ENCODE measurements at places on chromosomes 6 and 20.

GRCh38 chr20:52193886-52194545 is 2.4 kb upstream of the ZFP64 start:
- DNase-seq: no peak

DNA sequence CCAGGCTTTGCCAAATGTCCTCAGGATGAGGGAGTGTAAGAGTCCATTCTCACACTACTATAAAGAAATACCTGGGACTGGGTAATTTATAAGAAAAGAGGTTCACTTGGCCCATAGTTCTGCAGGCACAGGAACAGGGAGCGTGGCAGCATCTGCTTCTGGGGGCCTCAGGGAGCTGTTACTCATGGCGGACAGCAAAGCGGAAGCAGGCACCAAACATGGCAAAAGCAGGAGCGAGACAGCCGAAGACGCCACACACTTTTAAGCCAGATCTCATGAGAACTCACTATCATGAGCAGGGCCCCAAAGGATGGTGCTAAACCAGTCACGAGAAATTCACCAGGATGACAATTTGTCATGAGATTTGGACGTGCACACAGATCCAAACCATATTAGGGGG is 22.8 kb downstream of the FAM50B start:
- DNase-seq: no peak

DNA sequence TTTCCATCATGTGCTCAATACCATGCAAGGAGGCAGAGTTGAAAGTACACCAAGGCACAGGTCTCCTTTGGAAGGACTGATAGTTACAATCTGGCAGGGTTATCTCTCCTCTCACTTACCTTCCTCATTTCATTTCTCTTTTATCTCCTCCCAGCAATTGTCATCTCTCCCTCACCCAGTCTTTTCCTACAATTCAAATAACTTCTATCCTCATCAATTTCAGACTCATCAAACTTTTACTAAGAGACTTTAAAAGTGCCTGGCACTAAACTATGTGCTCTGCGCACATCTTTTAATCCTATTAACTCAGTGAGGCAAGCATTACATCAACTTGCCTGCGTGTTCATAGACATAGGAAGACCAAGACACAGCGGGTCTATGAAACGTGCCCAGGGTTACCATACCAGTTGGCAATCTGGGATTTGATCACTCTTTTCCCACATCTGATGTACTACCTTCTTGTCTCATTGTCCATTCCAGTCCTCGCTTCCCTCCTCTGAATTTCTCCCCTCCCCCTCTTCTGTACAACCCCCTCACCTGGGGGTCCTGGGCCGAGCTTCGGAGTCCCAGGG is 1.2 kb downstream of the VARS1 start:
- peak; percentile 34 for DNase-seq

DNA sequence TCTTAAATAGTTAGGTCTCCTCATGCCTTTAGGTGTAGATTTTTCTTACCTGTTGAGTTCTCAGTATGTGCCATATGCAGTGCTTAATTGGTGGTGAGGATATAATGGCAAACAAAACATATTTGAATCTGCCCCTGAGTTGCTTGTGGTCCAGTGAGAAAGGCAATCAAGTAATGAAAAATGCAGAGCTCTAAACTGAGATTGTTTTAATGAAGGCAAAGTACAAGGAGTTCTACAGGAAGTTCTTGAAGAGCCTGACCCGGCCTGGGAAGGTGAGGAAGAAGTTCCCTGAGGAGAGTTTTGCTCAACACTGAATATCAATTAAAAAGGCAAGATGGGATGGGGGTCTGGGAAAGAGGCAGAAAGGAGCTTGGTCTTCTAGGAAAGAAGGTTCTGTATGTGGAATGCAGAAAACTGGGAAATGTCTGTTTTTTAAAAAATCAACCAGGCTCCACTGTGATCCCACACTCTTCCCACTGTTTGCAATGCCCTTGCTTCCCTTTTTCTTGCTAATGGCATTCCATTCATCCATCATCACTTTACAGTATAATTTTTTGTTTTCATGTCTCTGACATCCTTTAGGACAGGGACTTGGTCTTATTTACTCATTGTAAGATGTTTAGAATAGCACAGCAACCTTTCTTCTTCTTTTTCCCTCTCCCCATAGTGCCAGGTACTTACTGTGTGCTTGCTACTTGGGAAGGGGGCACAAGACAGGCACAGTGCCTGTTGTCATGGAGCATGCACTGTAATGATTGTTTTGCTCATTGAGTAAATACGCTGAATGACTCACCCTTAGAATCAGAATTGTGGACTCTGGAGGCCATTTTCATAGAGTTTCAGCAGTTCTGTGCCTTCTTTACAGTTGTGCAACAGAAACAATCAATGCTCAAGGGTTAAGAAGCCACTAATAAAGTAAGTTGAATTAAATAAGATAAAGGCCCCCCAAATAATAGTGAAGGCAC is 64.3 kb downstream of the ANKS1A start:
- DNase-seq: peak; percentile 68

GRCh38 chr6:22471132-22471690 is 98.2 kb upstream of the HDGFL1 start:
- DNase-seq: peak; percentile 99

DNA sequence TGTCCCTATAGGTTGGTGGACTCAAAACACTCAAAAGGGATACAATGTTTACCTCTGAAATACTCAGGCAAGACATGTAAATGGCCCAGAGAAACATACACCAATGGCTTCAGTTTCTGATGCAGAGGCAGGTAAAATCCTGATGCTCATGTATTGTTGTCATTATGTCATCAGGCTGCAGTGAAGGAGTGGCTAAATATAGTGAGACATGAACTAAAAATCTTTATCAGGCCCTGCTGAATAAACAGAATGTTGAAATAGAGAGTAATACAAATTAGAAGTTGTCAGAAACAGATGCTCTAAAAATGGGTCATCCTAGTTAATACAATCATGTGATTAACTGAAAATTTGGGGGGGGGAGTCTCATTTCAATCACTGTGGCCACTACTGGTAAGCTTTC is 20.4 kb downstream of the PTPRK start:
- no peak for DNase-seq

DNA sequence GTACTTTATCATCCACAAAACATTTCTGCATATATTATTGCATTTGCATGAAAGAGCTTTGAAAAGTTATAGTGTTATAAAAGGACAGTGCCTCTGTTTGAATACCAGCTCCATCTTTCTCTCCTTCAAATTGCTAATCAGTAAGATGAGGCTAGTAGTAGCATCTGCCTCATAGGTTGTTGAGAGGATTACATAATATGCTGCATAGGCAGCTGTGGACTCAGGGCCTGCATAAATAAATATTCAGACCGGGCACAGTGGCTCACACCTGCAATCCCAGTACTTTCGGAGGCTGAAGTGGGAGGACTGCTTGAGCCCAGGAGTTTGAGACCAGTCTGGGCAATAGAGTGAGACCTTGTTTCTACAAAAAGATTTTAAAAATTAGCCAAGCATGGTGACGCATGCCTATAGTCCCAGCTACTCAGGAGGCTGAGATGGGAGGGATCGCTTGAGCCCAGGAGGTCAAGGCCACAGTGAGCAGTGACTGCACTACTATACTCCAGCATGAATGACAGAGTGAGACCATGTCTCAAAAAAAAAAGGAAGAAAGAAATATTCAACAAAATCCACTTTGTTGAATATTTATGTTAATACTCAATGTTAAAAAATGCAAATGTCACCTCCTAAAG is 18.3 kb upstream of the SEC63 start:
- DNase-seq: no peak

DNA sequence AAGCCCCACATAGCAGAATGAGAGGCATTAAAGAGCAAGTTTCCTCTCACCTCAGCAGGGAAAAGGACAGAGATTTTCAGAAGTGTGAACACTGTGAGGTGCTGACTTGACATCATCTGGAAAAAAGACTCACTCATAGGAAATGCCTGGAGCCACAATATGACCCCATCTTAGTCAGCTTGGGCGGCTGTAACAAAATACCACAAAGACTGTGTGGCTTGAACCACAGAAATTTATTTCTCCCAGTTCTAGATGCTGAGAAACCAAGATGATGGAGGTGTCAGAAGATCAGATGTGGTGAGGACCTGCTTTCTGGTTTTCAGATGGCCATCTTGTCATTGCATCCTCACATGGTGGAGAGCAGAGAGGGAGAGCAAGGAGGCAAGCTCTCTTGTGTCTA is 253.1 kb downstream of the ADGB start:
- no peak for DNase-seq
